ENCODE measurements at places on chromosomes 4 and X. TPM values are rescaled to one million over a fixed set of nuclear protein-coding genes. Genes with fewer than 3 reads are reported as not detected.

GRCh38 chr4:625631-626161 lies 323 bp downstream of the PDE6B start:
- no peak for DNase-seq

DNA sequence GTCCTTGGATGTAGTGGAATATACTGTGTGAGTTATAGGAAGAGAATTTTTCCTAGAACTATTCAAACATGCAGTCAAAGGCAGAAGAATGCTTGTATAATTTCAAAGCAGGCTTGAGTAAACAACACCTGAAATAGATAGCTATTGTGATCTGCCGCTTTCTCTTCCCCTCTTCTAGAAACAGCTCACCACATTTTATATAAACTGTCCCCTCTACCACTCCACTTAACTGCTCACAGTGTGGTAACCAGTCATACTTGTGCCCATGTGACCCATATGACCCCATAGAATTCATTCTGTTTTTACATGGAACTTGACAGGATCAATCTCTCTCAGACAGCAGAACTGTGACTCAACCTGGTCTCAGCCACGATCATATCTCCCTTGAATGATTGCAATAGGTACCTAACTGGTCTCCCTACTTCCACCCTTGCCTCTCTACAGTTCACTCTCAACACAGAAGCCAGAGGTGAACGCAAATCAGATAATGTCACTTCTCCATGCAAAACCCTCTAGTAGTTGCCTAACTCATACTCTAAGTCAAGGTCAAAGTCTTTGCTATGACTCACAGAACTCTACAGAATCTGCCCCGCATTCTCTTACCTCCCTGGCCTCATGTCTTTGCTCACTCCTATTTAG lies 85.6 kb upstream of the EFHC2 start:
- no peak for DNase-seq

DNA sequence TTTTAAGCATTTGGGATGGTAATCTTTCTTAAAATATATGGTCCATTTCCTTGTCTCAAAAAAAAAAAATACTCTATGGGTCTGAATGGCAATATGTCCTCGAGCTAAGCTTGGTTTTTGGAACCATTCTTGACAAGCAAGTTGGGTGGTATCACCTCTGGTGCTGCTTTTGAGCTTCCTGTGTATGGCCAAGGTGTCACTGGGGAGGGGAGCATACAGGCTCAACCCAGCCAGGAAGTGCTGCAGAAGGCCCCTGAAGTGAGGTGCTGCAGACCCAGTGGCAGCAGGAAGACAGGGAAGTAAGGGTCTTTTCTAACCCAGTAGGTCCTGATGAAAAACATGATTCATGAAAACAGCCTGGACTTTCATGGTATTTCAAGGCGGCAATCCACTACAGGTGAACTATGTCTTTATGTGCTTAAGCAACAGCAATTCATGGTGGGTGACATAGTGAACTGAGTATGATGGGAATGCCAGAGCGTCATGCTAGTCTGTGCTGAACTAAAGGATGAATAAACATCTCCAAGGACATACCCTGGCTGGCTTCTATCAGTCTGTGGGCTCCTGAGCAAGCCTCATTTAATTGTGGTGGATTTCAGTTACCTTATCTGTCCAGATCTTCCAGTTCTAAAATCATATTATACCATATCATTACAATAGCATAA lies 15.1 kb downstream of the TRAPPC2 start:
- DNase-seq, result no peak

GRCh38 chr4:185110375-185110823 lies 32.7 kb upstream of the SLC25A4 start:
- no peak for DNase-seq

- no peak for DNase-seq
Observed at GRCh38 chr4:60581919-60582536, 618.1 kb upstream of the ADGRL3 start.

DNA sequence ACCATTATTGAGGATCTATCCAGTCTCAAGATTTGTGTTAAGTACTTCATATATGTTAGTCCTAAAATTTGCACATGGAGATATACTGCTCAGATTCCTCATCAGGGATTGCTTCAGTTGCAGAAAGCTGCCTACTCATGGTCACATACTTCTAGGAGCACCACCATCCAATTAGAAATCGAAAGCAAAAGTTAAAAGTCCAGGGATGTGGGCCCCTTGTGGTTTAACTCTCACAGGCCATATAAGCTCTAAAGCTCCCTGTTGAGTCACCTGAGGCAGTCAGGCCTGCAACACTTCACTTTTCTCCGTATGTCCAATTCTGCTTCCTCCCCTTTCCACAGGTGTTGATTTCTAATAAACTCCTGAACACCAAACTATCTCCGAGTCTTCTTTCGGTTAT lies 84.2 kb downstream of the CNOT6L start:
- DNase-seq, result peak; percentile 59

GRCh38 chr4:122832732-122833131 lies 6.1 kb downstream of the FGF2 start:
- DNase-seq, result no peak

DNA sequence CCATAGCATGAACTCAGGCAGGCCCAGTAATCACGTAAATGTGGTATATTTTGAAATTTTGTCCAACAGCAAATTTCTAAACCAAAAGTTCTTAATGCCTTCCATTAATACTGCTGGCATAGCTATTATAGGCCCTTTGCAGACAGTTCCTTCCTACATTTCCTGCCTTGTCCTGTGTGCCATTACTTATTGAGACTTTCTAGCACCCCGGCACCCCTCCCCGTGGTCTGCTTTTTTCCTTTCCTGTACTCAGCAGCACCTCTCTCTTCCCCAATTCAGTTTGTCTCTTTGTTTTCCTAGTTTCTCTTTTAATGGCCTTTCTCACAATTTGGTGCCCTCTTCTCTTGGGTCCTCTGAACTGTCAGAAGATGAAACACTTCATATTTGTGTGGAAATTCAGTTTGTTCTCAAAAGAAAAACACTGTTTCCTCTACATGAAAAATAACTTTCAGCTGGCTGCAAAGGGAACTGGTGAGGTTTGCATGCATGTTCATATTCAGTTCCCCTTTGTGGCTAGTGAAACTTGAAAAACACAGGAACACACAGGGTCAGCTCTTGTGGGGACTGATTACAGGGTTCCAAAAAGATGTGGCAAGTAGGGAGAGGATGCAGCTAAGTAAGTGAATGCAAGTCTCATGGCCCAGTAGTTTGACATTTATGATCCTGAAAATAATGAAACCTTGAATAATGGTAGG lies 17.1 kb downstream of the GPR34 start:
- no peak for DNase-seq

DNA sequence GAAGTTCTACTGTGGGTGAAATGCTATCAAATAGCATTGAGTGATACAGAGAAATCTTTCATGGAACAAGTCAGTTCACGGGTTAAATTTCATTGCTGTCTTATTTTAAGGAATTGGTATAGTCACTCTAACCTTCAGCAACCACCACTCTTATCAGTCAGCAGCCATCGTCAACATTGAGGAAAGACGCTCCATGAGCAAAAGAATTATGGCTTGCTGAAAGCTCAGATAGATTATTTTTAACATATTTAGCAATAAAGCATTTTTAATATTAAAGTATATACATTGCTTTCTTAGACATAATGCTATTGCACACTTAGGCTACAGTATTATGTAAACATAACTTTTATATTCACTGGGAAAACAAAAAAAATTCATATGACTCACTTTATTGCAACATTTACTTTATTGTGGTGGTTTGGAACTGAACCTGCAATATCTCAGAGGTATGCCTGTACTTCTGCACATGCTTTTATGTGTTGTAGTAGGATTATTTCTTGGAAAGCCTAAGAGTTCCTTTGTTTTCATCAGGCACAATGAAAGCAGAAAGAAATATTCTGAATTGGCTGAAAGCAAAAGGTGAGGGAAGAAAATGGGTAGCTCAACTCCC lies 586.7 kb downstream of the GBA3 start:
- no peak for DNase-seq

- no peak for DNase-seq
Observed at GRCh38 chr4:146132445-146132844, 43.1 kb upstream of the LSM6 start.

DNA sequence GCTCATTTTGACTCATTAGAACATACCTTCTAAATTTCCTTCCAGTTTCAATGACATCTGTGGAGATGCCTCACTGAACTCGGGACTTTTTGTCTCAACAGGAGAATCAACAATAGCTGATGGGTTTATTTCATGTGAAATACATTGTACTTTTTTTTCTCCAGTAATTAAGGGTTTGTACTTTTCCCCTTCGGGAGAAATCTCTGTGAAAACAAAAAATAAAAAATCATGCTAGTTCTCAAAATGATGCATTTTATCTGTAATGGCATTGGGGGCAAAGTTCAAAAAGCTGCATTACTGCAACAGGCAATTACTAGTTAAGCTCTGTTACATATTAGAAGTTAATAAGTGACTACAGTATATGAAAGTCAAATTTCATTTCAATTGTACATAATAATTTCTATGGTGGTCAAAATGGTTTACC lies 167.3 kb upstream of the SH3RF1 start:
- DNase-seq, result no peak

- DNase-seq, result no peak
Observed at GRCh38 chrX:426881-427280, 40.2 kb upstream of the PPP2R3B start.

DNA sequence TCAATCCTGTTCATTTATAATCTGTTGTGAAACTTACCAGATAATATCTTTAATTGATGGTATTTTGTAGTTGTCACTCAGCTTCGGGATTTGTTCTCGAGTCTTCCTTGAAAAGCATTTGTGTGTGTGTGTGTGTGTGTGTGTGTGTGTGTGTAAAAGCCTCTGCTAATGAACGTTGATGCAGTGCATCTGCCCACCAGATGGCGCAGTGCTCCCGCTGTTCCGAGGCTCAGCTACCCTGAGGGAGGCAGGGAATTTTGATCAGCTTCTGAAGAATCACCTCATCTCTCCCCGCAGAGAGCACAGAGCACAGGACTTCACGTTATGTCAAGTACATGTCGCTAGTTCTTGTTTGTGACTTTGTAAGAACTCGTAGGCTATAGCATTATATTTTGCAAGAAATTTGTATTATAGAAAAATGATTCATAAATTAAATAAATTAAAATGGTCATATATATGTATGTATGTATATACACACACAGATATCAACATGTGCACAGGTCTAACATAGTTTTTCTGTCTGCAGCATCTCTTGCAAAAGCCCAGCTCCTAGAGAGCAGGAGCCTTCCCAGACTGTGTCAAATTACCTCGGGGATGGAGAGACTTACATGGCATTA lies 316.7 kb upstream of the IGFBP7 start:
- peak; percentile 35 for DNase-seq

- DNase-seq, result no peak
Observed at GRCh38 chr4:171929477-171929876, 116.3 kb downstream of the GALNTL6 start.

GRCh38 chr4:99447079-99447478 lies 11.9 kb upstream of the ADH7 start:
- no peak for DNase-seq

DNA sequence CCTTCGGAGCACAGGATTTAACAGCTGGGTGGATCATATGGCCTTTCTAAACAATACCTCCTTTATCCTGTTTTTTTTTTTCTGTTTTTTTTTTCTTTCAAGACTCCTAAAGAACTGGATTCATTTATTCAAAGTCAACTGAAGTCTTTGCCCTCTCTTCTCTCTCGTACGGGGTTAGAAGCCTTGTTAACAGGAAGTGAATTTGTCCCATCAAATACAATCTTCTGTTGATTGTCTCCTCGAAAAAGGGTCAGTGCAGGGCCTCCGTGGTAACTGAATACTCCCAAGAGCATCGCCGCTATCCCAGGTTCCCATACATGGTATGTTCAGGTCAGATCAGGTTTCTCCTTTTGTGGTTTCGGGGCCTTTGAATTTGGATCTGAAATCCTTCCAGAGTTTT lies 1.8 kb upstream of the TMEM128 start:
- no peak for DNase-seq

DNA sequence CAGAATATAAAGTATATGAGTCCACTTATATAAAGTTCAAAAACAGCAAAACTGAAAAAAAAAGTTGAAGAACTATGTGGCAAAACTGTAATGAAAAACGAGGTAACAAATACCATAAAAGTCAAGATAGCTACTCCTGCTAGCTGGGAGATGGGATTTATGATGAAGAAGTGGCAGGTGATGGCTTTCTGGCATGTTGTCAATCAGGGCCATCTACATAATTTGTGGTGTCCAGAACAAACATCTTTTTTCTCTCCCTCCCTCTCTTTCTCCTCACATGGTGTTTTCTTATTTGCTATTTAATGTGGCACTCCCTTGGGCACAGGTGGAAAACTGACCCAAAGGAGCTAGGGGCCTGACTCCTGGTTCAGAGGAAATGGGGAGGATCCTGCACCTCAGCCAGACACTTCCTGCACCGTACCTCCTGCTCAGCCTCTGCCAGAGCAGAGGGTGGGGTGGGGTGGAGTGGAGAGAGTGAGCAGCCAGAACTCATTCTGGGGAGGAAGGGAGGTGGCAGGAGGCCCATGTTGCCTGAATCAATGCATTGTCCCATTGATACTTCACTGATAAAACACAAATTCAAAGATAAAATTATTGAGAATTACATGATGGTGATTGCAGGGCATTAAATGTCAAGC lies 5.3 kb upstream of the SAP30 start:
- peak; percentile 39 for DNase-seq

- DNase-seq, result no peak
Observed at GRCh38 chr4:8033067-8033755, 93.5 kb upstream of the AFAP1 start.

- DNase-seq, result no peak
Observed at GRCh38 chr4:21728304-21728703, 220.3 kb downstream of the KCNIP4 start.

- no peak for DNase-seq
Observed at GRCh38 chr4:37836838-37837440, 10.5 kb downstream of the PGM2 start.

- DNase-seq, result peak; percentile 10
Observed at GRCh38 chr4:147924604-147925412, 192.9 kb downstream of the ARHGAP10 start.

DNA sequence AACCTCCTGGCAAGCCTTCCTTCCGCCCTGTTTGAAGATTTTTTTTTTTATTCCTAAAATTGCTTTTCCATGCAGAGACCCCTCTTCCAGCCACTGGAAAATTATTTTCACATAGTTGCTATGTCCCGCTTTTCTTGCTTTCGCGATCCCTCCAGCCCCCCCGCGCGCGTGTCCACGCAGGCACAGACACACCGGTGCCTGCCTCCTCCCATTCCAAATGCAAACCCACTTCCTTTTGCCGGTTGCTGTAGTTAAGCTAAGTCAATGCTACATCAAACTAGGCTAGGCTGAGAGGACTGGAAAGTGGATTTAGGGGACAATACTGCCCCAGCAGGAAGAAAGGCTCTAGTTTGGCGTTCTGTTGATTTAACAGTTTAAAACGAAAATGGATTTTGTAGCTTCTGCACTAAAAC lies 111.0 kb downstream of the DHX15 start:
- no peak for DNase-seq

Gene DSPP
- not detected for total RNA-seq

Gene TRPC5OS
- total RNA-seq, result not detected

Gene TBC1D8B
- 0.35 TPM for total RNA-seq

Gene DNAJB14
- total RNA-seq, result 53.1 TPM

Gene SSX2
- total RNA-seq, result not detected

Gene ADH6
- total RNA-seq, result not detected

Gene FAM149A
- 0.71 TPM for total RNA-seq

Gene NEXMIF
- total RNA-seq, result 0.52 TPM

Gene HUWE1
- total RNA-seq, result 235 TPM

Gene HSFX2
- total RNA-seq, result not detected

Gene PABPC5
- total RNA-seq, result not detected
